B cell (primary cell): ENCODE measurements at places on chromosomes 4 and X.

- no peak for DNase-seq
Observed at GRCh38 chr4:69073375-69073774, 22.9 kb upstream of the UGT2B7 start.

GRCh38 chr4:5753766-5754528, 42.9 kb downstream of the EVC start:
- no peak for DNase-seq

DNA sequence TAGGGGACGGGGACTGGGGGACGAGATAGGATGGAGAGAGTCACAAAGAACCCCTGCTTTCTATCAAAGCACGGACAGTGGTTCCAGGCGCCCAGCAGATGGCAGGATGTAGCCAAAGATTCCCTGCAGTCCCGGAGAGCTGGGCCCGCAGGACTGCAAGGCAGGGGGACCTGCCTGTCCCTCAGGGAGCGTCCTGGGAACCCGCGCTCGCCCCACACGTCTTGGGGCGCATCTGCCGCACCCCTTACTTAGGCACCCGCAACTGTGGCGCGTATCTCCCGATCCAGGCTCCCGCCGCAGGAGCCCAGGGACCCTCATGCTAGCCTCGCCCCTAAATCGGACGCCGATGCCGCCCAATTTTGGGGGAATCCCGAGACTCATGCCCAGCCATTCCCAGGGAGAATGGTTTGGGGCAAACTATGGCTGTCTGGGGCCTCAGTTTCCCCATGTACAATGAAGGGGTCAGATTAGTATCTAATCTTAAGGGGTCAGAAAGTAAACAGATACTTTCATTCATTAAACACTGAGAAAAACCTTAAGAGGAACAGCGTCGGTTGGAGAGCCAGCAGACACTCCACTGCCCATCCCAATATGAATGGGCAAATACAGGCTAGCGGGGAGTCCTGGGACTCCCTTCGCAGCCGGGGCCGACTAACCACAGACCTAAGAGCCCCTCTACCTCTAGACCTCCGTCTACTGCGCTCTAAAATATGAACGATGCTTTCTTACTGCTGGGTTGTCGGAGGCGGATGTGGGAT, 581 bp upstream of the STK32B start:
- peak; percentile 35 for DNase-seq

DNA sequence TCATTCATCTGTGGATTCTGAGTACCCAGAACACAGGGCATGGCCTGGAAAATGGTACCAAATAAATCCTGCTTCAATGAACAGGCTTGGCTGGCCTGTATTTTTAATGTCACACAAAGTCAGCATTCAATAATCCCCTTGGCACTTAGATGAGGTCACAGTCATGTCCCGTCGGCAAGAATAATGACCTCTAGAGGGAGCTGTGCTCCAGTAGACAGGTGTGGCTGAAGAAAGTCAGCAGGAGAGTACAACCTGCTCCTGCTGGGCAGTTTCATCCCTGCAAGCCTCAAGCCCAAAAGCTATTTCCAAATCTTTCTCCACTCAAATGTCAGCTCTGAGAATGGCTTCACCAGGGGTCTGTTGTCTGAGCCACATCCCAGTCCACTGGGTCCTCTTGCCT, 404.0 kb upstream of the F9 start:
- peak; percentile 4 for DNase-seq

DNA sequence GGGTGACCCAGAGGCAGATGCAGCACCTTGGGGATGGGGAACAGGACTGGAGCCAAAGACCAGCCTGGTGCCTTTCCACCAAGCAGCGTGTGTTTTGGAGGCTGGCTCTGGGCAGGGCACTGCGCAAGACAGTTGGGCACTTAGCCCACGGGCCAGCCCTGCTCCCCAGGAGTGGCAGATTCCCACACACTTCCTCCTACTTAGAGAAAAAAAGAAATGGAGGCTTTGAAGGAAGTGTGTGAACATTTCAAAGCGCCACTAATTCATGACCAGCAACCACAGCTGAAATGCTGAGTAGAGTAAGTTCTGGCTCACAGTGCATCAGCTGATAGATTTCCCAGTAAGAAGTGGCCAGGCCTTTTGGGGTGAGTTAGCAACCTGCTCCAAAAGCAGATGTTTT, 54.9 kb upstream of the LGI2 start:
- no peak for DNase-seq

- peak; percentile 25 for DNase-seq
Observed at GRCh38 chr4:173507471-173508385, 22.3 kb downstream of the HAND2 start.
